ENCODE measurements at places on chromosomes 1 and 21. TPM values are rescaled to one million over a fixed set of nuclear protein-coding genes. Genes with fewer than 3 reads are reported as not detected.

OR2L2 gene
- not detected for total RNA-seq

PLCH2 gene
- not detected for total RNA-seq

ASPM gene
- total RNA-seq = 21.7 TPM

LAMB3 gene
- total RNA-seq = 4.8 TPM

IGSF9 gene
- total RNA-seq = 0.13 TPM

B3GALT6 gene
- total RNA-seq = 31.2 TPM

UTS2 gene
- total RNA-seq = not detected

LCE6A gene
- total RNA-seq = not detected

CGN gene
- 0.52 TPM for total RNA-seq

OR2T11 gene
- not detected for total RNA-seq

GJB3 gene
- total RNA-seq = 0.16 TPM

CNR2 gene
- total RNA-seq = not detected

FABP3 gene
- not detected for total RNA-seq

SSR2 gene
- 558 TPM for total RNA-seq

BEND5 gene
- total RNA-seq = 9.2 TPM

GPR3 gene
- total RNA-seq = 2.8 TPM

RXRG gene
- under 0.01 TPM for total RNA-seq

PLA2G2C gene
- total RNA-seq = not detected

LMX1A gene
- total RNA-seq = not detected

GJC2 gene
- total RNA-seq = 4.6 TPM

LIPI gene
- total RNA-seq = not detected

ACTL8 gene
- total RNA-seq = 0.08 TPM

LAPTM5 gene
- total RNA-seq = 3.7 TPM

CLCNKB gene
- total RNA-seq = not detected

SLC6A9 gene
- 10.5 TPM for total RNA-seq

KRTAP12-2 gene
- not detected for total RNA-seq

SPOCD1 gene
- 15.3 TPM for total RNA-seq

CLIC6 gene
- total RNA-seq = 0.24 TPM

OR2L5 gene
- not detected for total RNA-seq

VWA1 gene
- 35.1 TPM for total RNA-seq

LCE1A gene
- total RNA-seq = not detected

AIRE gene
- 0.08 TPM for total RNA-seq

ESRRG gene
- 0.65 TPM for total RNA-seq

LCE2B gene
- total RNA-seq = not detected

CD101 gene
- 0.32 TPM for total RNA-seq
